ENCODE measurements at places on chromosomes 3 and 15.

- DNase-seq: no peak
Observed at GRCh38 chr3:111194048-111194447, 122.4 kb downstream of the NECTIN3 start.

DNA sequence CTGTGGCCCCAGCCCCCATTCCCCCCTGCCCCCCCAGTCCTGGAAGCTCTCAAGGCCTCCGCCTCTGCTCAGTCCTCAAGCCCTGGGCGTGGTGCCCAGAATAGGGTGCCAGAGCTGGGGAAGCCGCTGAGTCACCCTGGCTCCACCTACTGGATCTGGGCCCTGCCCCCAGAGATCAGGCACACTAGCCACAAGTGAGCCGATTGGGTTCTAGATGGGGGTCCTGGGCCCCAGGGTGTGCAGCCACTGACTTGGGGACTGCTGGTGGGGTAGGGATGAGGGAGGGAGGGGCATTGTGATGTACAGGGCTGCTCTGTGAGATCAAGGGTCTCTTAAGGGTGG lies 5.7 kb downstream of the EIF4G1 start:
- peak; percentile 47 for DNase-seq

- DNase-seq: peak; percentile 72
Observed at GRCh38 chr15:78618490-78618934, 2.3 kb downstream of the CHRNA3 start.

DNA sequence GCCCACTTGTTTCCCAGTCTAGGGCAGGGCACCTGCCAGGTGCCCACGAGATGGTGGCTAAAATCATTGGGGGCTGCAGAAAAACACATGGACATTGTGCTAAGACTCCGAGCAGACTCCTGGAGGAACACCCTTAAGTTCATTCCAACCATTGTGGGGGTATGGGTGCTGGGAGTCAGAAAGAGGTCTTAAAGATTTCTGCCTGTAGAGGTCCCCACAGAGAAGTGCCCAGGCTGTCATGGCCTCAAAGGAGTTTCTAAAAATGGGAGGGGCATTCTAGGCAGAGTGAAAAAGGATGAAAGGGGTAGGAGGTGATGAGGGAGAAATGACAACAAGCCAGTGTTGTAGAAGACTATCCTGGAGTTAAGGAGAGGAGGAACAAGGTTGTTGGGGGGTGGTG lies 17.1 kb downstream of the RBP1 start:
- DNase-seq: no peak

DNA sequence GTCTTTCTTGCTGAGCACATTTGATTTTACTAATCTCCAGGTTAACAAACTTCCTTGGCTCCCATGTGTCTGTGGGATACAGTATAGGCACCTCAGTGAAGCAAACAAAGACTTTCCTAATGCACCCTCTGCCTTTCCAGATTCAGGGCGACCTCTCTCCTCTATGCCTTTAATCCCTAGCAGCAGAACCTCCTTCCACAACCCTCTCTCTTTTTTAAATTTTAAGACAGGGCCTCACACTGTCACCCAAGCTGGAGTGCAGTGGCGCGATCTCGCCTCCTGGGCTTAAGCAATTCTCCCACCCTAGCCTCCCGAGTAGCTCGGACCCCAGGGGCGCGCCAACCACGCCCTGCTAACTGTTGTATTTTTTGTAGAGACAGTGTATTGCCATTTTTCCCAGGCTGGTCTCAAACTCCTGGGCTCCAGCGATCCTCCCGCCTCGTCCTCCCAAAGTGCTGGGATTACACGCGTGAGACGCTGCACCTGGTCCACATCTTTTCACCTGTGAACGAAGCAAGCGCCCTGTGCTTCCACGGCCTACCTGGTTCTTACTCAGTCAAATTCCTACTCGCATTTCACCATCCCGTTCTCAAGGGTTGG lies 1.7 kb upstream of the HACD3 start:
- DNase-seq: no peak

- no peak for DNase-seq
Observed at GRCh38 chr3:128323206-128324081, 143.2 kb downstream of the DNAJB8 start.

- DNase-seq: no peak
Observed at GRCh38 chr3:23752126-23752525, 53.6 kb upstream of the UBE2E1 start.
